ENCODE measurements at places on chromosomes 2 and 18.

GRCh38 chr18:47587587-47587986 is 336.1 kb upstream of the SKOR2 start:
- no peak for DNase-seq

GRCh38 chr2:54083021-54083420 is 32.4 kb upstream of the ACYP2 start:
- no peak for DNase-seq

DNA sequence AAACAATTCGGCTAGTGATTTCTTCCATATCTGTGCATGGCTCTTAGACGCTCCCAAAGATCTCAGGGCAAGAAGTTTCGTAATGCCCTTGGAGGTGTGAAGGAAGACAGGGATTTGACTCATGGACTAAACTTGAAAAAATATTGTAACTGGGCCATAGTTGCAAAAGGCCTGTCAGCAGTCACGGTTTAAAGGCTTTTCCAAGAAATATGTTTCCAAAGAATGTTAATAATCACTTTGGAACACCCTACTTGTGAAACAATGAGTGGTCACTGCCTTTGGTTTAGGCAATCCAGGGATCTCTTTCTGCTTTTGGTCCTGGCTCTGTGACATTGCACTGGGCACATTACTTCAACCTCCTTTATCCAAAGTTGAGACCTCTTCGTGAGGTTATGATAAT is 102.5 kb upstream of the RASGRP3 start:
- no peak for DNase-seq

DNA sequence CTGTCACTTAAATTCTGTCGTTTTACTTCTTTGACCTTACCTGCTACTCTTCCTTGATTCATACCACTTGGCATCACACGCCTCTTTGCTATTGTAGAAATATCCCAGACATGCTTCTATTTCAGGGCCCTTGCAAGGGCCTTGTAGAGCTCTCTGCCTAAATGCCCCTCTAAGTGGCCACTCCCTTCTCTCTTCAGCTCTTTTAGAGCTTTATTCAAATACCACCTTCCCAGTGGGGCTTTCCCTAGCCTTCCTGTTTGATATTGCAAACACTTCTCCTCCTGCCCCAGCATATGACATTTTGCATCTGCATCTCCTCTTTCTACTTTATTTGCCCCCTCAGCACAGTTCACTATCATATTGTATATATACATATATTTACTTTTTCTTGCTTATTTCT is 54.0 kb downstream of the PELI1 start:
- DNase-seq: no peak

DNA sequence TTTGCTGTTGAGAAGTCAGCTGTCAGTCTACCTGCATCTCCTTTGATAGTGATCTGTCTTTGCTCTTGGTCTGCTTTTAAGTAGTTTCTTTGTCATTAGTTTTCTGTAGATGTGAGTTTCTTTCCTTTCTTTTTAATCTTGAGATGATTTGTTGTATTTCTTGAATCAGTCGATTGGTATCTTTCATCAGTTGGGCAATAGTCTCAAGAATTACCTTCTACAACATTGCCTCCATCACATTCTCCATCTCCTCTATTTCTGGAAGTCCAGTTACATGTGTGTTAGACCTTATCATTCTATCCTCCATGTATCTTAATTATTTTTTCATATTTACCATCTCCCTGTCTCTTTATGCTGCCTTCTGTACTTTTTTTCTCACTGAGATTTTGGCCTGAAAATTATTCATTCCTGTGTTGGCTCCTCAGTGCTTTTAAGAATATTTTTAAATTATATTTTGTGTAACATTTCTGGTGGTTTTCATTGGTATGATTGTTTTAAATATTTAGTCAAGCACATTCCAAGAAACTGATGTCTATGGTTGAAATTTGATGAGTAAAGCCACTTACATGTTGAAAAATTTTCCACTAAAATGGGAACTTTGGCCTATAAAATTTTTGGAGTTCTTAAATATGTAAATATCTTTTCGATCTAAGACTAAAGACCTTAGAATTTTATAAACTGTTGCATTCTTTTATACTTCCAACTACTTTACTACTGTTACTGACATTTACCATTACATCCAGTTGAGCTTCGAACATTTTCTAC is 239.5 kb upstream of the MGAT5 start:
- DNase-seq: no peak

GRCh38 chr2:52054824-52055223 is 1022.9 kb upstream of the NRXN1 start:
- no peak for DNase-seq

GRCh38 chr18:62186499-62186773 is 420 bp downstream of the PIGN start:
- DNase-seq: no peak

- DNase-seq: no peak
Measured at GRCh38 chr18:9413576-9413975, 61.7 kb upstream of the RALBP1 start.

DNA sequence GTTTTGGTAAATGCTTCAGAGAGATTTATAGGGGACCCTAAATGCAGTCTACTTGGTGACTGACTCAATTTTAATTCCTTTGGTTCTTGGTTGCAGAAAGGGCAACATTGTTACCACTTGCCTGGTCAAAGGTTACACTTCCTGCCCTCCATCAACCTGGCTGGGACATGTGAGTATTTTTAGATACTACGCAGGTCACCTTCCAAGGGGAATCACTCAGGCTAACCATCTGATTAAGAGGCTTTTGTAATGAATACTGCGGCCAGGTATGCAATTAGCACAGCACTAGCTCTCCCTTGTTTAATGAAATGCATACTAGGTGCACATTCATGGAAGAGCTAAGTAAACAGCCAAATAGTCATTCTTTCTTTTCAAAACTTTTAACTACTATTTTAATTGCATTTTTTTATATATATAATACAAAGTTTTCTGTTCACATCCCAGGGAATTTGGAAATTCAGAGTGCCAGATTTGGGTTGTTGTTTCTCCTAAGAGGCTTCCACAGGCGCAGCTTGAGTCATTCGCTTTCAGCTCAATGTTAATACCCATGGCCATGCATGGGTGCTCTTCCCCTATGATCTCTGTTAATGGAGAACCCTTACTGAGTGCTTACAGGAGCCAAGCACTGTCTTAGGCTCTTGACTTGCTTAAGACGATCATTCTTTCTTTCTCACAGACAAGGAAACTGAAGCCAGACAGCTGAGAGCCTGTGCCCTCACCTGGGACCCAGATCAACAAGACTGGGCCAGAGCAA is 152.2 kb downstream of the MTX2 start:
- DNase-seq: no peak

DNA sequence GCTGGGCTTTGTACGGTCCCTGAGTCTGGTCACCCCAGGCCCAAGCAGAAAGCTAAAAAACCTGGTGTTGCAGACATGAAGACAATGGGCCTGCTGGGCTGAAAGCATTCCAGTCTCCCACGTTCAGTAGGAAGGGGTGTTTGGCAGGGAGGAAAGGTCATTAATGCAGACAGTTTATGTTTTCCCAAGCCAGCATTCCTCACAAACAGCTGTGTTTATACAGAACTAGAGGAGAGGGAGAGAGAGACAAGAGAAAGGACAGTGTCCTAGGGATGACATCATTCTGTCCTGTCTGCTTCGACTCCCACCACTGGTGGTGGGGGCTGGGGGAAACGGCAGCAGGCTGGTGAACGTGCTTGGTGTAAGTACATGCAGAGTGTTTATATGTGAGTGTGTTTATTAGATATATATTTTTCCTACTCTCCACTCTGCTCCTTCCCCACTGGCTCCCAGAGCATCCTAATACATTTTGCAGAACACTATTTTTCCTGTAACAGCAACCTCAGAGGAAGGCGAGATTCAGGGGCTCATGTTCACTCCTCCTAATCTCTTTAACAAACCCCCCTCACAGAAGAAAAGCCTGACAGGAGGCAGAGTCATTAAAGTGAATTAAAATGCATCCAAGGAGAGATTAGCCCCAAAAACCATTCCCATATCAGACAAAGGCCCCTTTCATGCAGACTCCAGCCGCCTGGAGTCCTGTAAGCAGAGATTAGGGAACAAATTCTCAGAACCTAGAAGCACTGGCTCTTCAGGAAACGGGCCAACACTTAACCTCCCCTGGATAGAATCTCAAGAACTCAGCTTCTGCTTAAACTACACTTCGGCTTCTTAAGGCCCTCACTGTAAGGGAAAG is 380.4 kb downstream of the TNS1 start:
- no peak for DNase-seq

- DNase-seq: no peak
Measured at GRCh38 chr18:65755616-65756015, 4.8 kb downstream of the CDH7 start.

DNA sequence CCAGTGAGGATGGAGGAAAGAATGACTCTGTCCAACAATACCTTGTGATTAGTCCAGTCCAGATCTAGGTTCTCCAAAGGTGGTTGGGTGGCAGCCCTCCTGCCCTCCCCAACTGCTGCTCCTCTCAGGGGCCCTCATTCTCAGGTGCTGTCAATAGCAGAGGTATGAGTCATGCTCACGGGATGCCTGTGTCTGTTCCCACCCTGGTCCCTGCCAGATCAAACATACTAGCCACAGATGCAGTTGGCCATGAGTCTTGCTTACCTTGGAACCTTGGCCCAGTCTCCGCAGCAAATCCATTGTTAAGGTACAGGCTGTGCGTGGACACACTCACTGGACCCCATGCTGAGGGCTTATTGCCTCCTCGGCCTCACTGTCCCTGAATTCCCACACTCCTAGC is 24.9 kb upstream of the RPIA start:
- no peak for DNase-seq

DNA sequence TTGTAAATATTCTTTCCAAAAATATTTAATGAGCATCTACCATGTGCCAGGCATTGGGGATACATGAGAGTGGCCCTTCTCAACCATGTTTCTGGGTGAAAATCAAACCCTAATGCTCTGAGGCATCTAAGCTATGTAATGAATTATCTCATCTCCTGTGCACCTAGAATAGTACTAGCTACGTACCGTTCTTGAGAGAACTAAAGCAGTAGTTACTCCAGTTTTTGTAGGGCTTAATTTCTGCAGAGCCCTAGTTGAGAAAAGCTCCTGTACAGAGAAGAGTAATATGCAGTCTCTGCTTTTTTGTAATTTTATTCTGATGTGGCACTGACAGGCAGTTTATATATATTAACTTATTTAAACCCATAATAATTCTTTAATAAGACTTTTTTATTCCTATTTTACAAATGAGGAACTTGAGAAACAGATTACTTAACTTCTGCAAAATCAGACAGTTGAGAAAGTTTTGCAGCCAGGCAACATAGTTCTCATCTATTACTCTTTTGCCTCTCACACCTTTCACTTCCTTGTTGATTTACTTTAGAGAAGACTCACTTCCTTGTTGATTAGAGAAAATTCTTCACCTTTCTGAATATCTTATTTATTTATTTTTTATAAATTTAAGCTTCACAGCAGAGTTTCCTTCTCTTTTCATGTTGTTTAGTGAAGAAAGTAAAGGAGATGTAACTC is 3.1 kb downstream of the SPOPL start:
- peak; percentile 71 for DNase-seq

DNA sequence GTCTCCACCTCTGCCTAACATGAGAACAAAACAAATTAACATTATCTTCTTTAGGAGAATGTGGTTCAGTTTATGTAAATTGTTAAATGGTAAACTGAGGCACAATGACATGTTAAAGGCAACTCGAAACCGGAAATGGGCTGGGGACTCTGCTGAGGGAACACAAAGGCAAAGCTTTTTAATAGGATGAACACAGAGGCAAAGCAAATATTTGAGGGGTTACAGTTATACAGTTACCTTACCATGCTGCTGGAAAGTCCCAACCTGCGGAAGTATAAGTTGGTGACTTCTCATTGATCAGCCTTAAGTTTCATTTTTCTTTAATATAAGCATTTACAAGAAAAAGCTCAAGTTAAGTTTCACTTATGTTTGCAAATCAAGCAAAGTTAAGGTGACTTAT is 195.0 kb downstream of the DLGAP1 start:
- no peak for DNase-seq

- no peak for DNase-seq
Measured at GRCh38 chr2:207779523-207779922, 9.8 kb upstream of the FZD5 start.
